Right renal pelvis (tissue), 4 donors: ENCODE measurements at places on chromosomes 4 and X. TPM values are rescaled to one million over a fixed set of nuclear protein-coding genes. Genes with fewer than 3 reads are reported as not detected.

DNA sequence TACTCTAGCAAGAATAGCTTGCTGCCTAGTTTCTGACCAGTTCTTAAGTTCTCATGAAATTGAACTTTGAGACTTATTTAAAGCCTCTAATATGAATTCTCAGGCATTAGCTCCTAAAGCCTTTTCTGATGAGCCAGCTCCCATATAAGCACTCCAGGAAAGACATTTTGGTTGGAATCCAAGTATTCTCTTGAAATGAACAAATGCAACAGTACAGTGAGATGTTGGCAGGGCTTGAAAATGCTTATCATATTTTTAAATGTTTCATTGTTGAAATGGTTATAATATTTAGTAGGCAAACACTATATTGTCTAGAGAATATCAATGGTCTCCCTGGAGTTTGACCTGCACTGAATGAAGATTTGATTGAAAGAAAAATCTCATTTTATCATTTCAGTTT, 240.3 kb downstream of the ANK2 start:
- no peak for DNase-seq

GRCh38 chrX:39609941-39610340, 487.8 kb downstream of the BCOR start:
- no peak for DNase-seq

The KLF3 gene
- 58.3 TPM for polyA plus RNA-seq

- no peak for DNase-seq
Observed at GRCh38 chrX:134004084-134004483, 18.7 kb upstream of the GPC3 start.

- no peak for DNase-seq
Observed at GRCh38 chrX:10972706-10973105, 138.4 kb upstream of the HCCS start.

The SLC9B1 gene
- polyA plus RNA-seq, result 3.8 TPM

- DNase-seq, result no peak
Observed at GRCh38 chr4:184282895-184283654, 65.4 kb upstream of the ENPP6 start.

DNA sequence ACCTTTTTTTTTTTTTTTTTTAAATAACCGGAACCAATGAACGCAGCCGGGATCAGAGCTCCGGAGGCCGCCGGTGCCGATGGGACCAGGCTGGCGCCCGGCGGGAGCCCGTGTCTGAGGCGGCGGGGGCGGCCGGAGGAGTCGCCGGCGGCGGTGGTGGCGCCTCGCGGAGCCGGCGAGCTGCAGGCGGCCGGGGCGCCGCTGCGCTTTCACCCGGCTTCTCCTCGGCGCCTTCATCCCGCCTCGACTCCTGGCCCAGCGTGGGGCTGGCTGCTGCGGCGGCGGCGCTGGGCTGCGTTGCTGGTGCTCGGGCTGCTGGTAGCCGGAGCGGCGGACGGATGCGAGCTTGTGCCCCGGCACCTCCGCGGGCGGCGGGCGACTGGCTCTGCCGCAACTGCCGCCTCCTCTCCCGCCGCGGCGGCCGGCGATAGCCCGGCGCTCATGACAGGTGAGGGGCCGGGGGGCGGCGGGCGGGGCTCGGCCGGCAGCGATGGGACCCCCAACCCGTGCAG, 337 bp downstream of the STIM2 start:
- DNase-seq, result no peak

DNA sequence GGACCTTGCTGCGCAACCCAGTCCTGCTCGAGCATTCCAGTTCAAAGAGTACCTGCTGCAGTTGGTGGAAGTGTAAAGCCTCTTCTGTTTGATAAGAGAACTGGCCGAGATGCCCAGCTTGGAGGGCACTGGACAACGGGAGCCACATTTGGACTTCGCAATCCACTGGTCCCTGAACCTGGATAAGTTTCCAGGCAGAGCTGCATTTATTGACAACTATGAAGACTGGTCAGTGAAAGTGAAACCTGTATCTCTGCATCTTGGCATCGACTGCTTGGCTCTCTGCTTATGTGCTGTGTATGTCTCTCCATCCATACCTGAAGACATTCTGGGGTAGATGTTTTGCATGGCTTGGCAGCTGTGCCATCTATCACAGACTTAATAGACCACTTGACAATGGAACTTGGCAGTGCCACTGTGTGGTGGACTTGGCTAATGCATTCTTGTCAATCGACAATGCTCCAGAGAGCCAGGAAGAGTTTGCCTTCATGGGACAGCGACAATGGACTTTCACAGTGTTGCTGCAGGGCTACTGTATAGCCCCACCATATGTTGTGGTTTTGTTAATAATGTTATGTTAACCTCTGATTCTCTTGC, 43.5 kb upstream of the ZBTB33 start:
- peak; percentile 5 for DNase-seq

DNA sequence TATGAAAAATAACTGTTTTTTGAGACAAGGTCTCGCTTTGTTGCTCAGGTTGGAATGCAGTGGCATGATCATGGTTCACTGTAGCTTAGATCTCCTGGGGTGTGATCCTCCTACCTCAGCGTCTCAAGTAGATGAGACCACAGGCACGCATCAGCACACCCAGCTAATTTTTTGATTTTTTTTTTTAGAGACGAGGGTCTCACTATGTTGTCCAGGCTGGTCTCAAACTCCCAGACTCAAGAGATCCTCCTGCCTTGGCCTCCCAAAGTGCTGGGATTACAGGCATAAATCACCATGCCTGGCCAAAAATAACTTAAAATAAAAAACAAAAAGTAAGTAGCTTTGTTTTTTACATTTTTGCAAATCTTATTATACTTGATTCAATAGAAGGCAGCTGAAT, 63.3 kb downstream of the NOCT start:
- DNase-seq, result no peak

GRCh38 chr4:36328130-36328529, 46.7 kb downstream of the DTHD1 start:
- no peak for DNase-seq

- no peak for DNase-seq
Observed at GRCh38 chrX:56089376-56089775, 142.8 kb upstream of the KLF8 start.

The CHRDL1 gene
- 11.9 TPM for polyA plus RNA-seq

The GYPA gene
- 3.5 TPM for polyA plus RNA-seq

DNA sequence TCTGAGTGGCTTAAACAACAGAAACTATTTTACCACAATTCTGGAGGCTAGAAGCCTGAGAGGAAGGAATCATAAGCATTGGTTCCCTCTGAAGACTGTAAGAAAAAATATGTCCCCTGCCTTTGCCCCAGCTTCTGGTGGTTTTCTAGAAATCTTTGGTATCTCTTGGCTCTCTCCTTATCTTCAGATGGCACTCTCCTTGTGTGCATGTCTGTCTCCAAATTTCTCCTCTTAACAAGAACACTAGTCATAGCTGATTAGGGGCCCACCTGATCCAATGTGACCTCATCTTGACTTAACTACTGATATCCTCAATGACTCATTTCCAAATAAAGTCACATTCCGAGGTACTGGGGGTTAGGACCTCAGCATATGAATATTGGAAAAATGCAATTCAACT, 635.0 kb upstream of the NR3C2 start:
- DNase-seq, result no peak

The TACR3 gene
- polyA plus RNA-seq, result 3.1 TPM

The IGFBP7 gene
- 699 TPM for polyA plus RNA-seq

DNA sequence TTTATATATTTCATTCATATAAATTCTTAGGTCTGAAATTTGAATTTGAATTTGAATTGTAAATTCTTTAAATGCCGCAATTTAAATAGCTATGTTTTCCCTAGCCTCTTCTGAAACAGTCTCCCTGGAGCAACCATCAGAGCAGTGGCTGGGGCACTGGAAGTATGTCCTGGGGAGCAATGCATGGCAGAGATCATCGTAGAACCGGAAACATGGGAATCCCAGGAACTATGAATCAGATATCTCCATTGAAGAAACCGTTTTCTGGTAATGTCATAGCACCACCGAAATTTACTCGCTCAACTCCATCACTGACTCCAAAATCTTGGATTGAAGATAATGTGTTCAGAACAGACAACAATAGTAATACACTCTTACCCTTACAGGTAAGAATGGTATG, 4.9 kb downstream of the CPEB2 start:
- no peak for DNase-seq

DNA sequence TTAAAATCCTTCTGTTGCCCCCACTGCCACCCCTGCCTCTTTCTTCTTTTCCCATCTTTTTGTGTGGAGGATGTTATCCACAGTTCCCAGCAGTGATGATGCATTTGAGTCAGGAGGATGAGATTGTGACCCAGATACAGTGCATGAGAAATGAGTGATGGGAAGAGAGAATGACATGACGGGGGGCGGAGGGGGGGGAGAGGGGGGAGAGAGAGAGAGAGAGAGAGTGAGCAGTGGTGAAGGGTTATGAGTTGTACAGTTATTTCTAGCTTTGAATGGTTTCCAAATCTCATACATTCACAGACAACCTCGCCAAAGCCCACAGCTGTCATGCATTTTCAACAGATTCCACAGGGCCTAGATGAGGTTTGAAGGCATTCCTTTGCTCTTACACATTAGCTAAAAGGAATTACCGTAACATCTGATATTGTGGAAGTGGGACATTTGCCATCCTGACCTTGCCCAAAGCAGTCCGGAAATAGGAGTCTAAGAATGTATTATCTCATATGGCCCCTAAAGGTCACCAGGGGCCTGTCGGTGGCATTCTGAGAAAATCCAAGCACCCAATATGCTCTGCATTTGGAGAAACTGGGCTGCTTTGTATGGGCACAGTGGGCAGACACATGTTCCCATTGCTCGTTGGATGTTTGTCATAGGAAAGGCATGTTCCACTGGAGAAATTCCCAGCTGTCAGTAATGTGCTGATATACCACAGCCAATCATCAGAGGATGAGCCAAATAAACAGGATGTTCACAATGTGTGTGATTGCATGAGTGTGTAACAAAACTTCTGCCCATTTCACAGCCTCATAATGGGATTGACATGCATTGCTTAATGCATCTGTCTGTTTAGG, 435.8 kb downstream of the SPRY1 start:
- DNase-seq, result no peak

DNA sequence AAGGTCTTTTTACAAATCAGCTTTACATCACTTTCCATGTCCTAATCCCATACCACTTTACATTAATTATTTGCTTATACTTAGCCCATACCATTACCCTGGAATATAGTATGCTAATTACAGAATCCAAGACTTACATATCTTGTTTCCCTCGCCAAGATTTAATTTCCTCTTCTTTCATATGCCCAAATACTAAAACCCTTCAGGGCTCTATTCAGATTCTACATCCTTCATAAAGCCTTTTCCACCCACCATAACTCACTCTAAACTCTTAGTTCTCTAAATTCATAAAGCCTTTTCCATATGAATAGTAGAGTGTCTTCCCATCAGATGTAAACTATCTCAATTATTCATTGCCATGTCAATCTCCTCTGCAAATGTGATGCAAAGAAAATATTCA, 390.7 kb downstream of the STPG2 start:
- DNase-seq, result no peak

- DNase-seq, result no peak
Observed at GRCh38 chr4:101667348-101667747, 123.2 kb upstream of the BANK1 start.

DNA sequence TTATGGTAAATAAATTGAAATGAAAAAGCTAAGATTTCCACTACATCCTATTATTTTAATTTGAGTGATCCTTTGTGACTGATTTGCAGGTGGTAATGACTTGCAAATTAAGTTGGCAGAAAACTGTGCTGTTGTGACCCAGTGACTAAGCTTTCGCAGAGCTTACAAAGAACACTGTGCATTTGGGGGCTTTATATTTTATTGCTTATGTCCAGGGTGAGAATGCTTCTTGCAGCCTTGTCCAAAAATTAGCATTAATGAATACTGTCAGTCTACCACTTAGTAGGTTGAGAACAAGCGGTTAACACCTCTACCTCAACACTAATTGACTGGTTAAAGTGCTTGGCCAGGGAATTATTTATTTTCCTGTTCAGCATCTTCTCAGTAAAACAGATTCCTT, 991.3 kb upstream of the DIAPH2 start:
- DNase-seq, result no peak

GRCh38 chr4:11701966-11702725, 273.5 kb upstream of the HS3ST1 start:
- DNase-seq, result no peak

- DNase-seq, result no peak
Observed at GRCh38 chrX:108270280-108270679, 167.9 kb downstream of the COL4A6 start.

DNA sequence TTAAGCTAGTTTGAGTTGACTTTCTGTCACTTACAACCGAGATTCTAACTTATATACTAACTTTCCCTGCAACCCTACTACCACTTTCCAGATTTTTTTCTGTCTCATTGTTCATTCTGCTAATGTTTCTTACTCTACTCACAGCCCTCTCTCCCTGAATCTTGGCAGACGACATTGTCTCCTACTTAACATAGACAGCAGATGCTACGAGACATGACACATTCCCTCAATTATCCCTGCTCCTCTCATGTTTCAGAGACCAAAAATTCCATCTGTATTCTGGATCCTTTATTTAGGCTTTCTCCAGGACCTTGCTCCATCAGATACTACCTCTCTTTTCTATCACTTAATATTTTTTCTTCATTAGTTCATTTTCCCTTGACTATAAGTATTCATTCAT, 379.1 kb upstream of the TEX13C start:
- DNase-seq, result no peak

GRCh38 chrX:21655901-21656586, 2.1 kb downstream of the KLHL34 start:
- no peak for DNase-seq

GRCh38 chr4:26217961-26218676, 102.7 kb upstream of the RBPJ start:
- DNase-seq, result no peak

DNA sequence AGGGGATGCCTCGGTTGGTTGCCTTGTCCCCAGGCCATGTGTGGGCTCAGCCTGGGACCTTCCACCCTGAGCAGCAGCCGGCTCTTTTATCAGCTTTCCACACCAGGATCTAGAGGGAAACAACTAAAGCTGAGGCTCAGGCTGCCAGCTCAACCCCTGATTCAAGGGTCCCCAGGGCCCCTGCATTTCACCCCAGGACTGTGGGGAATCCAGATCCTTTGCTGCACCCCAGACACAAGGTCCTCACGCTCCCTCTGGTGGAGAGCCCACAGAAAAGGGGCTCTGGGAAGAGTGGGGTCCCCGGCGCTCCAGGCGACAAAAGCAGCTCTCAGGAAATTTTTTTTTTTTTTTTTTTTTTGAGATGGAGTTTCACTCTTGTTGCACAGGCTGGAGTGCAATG, 64.3 kb downstream of the ZFYVE28 start:
- no peak for DNase-seq

DNA sequence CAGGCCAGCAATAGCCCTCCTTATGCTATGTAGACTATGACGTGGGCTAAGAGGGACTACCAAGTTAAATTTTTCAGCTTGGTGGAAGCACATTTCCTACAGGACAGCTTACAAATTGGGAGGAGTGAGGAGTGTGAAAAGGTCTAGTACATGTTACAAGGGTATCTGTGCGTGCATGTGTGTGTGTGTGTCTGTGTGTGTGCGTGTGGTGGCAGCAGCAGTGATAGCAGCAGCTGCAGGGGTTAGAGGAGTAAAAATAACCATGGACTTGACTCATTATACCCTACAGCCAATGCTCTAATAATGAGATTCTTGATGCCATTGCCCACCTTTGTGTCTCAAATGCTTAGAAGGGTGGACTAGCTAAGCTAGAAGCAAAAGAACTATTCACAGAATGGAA, 88.6 kb downstream of the SLC9A7 start:
- no peak for DNase-seq
